ENCODE measurements at places on chromosomes 12 and 14.

- no peak for DNase-seq
Measured at GRCh38 chr12:106321139-106321850, 18.8 kb downstream of the TCP11L2 start.

GRCh38 chr12:132787877-132788276 lies 26.2 kb upstream of the ANKLE2 start:
- no peak for DNase-seq

- peak; percentile 88 for DNase-seq
Measured at GRCh38 chr12:14952299-14952921, 9.0 kb downstream of the ARHGDIB start.

DNA sequence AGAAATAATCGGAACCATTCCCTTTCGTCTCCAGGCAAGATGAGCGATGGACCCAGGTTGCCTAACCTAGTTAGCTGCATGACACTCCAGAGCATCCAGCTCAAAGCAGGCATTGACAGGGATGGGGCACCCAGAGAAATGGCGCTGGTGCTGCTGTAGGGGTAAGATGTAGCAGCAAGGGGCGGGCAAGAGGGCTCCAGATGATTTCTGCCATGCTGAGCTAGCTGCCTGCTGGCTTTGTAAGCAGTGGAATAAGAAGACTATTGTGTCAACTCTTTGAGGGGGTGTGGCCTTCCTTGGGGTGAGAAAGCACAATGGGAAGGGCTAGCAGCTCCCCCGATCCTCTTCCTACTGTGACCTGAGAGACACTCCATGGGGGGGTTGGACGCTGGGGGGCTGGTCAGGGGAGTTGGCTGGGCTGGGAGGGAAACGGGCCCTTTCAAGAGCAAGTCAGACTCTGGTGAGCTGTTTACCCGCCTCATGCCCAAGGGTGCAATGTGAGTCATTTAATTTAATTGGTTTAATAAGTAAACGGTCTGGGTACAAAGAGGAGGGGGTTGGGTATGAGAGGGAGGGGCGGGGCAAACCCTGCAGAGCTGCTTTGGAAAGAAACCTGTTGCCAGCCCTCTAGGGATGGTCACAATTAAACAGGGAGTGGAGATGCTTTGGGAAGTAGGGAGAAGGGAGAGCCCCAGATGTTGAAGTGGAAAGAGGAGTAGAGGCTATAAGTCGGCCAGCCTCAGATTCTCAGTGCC lies 50.5 kb downstream of the B4GALNT3 start:
- no peak for DNase-seq

- no peak for DNase-seq
Measured at GRCh38 chr12:16763901-16764300, 157.9 kb upstream of the LMO3 start.

DNA sequence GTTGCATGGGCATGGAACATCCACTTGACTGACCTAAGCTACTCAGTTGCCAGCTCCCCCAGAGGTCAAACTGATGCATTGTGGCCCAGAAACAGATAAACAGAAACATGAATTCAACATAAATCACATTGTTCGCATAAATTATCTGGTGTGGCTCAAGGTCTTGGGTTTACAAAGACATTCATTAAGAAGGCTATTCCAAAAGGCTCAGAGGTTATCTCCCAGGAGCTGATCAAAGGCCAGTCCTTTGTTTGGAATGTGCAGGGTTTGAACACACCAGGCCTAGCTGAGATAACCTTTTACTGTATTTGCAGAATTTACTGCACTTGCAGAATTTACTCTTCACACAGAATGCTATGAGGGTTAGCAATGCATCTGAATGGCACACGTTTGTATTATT lies 96.4 kb upstream of the DCD start:
- no peak for DNase-seq

DNA sequence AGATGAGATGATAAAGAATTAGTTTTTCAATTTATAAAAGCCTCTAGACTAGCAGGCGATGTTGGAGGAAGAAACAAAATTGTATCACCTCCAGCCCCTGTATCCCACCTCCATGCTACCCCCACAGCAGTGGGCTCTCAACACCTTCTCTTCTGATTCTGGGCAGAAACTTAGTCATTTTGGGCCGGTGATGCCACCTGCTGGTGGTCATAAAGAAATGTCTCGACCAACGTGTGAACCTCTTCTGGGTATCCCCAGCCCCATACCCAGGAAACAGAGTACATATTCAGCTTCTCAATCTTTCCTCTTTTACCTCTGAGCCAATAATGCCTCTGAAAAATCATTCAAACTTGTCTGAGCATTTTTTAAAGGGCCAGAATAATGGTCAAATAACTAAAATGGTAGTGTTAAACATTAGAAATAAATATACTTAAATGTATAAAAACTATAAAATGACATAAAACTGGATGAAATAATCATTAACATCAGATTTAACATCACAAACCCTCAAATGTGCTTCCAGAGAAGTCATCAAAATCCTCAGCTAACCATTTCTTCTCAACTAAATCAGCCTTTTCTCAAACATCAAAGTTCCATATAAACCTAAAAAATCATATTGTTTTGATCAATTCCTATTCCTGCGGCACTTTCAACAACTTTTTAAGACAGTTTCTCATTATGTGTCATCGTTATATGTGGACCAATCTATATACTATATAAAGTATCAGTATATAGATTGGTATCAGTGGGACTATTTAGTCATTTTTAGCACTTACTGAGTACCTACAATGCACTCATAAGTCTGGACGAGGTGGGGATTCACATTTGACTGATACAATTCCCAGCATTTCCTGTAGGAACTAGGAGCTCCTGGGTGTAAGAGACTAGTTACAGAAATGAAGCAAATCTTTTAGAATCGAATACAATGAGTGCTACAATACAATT lies 69.4 kb downstream of the ATXN2 start:
- DNase-seq = peak; percentile 61

- no peak for DNase-seq
Measured at GRCh38 chr12:108772247-108772646, 40.9 kb upstream of the CORO1C start.

- peak; percentile 95 for DNase-seq
Measured at GRCh38 chr12:64088431-64089349, 133.4 kb downstream of the KICS2 start.

- DNase-seq = no peak
Measured at GRCh38 chr12:117507548-117507947, 146.1 kb upstream of the NOS1 start.

- no peak for DNase-seq
Measured at GRCh38 chr14:103549361-103550311, 12.8 kb downstream of the BAG5 start.

DNA sequence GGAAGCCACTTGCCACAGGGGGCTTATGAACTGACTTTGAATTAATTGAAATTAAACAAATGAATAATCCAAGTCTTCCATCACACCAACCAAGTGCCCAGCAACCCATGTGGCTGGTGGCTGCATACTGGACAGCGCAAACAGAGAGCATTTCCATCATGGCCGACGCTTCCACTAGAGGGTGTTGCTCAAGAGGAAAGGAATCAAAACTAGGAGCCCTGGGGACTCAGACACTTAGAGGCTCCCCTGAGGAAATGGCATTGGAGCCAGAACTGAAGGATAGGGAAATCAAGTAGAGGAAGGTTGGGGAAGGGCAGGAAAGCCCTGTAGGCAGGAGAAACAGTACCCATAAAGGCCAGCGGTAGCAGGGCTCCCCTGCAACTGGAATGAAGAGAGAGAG lies 50.6 kb upstream of the NUAK1 start:
- DNase-seq = no peak

- no peak for DNase-seq
Measured at GRCh38 chr14:55505846-55506245, 65.4 kb upstream of the TBPL2 start.

DNA sequence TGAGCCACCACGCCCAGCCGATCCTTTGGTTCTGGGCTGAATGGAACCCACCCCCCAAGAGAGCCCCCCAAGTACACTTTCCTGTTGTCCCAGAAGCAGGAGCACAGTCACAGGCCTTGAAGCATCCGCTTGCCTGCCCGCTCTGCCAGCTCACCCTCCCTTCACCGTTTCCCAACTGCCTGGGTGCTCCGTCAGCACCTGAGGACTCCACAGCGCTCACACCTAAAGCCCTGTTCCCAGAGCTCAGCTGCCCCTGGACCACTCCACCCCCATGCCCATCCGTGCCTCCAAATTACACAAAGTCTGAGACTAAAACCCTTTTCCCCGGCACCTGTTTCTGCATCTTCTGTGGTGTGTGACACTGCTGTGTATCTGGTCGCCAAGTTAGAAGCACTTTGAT lies 44.3 kb upstream of the TRAF3 start:
- no peak for DNase-seq

GRCh38 chr12:111094157-111095010 lies 174.0 kb upstream of the MYL2 start:
- DNase-seq = no peak

- DNase-seq = peak; percentile 36
Measured at GRCh38 chr12:104720339-104721038, 237.6 kb downstream of the SLC41A2 start.

GRCh38 chr12:90274407-90274806 lies 565.8 kb upstream of the ATP2B1 start:
- no peak for DNase-seq

- no peak for DNase-seq
Measured at GRCh38 chr14:78617735-78618134, 447.6 kb downstream of the NRXN3 start.

DNA sequence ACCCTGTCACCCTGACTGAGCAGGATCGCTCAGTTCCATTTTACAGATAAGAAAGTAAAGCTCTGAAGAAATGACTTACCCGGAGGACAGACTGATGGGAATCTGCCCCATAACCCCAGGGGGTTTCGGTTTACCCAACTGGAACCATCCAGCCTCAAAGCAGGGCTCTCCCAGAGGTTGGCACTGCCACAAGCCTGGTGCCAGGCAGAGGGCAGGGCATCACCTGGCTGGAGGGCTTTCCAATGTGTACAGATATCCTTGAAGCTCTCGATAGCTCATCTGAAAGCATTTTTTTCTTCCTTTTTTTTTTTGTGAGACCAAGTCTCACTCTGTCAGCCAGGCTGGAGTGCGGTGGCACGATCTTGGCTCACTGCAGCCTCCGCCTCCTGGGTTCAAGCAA lies 33.2 kb downstream of the STON2 start:
- DNase-seq = no peak

DNA sequence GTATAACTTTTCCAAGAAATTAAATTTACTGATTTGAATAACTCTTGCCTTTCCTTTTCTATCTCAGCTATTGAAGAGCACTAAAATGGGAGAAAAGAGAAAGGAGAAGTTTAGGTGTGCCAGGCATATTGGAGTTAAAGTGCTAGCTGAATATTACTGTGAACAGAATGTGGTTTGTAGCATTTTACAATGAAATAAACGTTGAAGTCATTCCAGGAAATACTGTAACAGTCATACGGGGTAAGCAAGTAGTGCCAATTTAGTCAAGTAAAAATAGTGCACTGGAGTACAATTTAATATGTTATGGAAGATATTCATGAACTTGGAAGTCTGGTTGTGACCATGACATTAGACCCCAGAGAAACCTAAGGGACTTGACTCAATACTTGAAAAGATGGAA lies 62.1 kb downstream of the E2F7 start:
- DNase-seq = no peak

GRCh38 chr14:32761381-32761968 lies 177.2 kb upstream of the NPAS3 start:
- no peak for DNase-seq

DNA sequence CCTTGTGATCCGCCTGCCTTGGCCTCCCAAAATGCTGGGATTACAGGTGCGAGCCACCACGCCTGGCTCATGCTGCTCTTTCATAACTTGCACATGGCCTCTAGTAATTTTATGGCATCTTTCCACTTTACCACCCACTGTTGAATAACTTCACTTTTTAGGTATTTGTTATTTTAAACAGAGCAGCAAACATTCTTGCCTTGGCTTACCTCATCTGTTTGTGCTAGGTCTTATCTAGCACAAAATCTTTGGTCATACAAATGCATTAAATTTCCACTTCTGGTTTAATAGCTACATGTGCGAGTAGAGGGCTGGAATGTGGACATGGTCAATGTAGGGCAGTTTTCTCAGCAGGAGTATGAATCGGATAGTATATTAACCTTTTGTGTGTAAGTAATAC lies 38.8 kb upstream of the ATF7IP start:
- DNase-seq = no peak

GRCh38 chr14:74579447-74580274 lies 32.4 kb downstream of the LTBP2 start:
- DNase-seq = peak; percentile 23

GRCh38 chr12:40286583-40286982 lies 61.8 kb downstream of the LRRK2 start:
- DNase-seq = no peak

DNA sequence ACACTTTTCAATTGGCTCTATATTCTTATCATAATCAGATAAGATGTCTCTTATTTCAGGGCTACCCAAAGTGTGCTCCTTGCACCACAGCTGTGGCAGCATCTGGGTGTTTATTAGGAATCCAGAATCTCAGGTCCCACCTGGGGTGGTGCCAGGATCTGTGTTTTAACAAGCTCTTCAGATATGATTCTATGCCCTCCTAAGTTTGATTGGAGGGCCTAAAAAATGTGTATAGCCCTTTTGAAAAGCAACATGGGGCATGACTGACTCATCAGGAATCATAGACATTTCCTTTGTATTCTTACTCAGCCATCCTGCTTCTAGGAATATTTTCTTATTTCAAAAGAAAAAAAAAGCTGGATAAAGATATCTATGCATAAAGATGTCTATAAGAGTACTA lies 103.1 kb downstream of the HELB start:
- DNase-seq = no peak

Data from inflammatory macrophage treated with lipopolysaccharide for 4 hours (primary cell).